ENCODE measurements at places on chromosomes 1 and 21. TPM values are rescaled to one million over a fixed set of nuclear protein-coding genes. Genes with fewer than 3 reads are reported as not detected.

- DNase-seq: no peak
Observed at GRCh38 chr1:198530953-198531352, 9.5 kb downstream of the ATP6V1G3 start.

DNA sequence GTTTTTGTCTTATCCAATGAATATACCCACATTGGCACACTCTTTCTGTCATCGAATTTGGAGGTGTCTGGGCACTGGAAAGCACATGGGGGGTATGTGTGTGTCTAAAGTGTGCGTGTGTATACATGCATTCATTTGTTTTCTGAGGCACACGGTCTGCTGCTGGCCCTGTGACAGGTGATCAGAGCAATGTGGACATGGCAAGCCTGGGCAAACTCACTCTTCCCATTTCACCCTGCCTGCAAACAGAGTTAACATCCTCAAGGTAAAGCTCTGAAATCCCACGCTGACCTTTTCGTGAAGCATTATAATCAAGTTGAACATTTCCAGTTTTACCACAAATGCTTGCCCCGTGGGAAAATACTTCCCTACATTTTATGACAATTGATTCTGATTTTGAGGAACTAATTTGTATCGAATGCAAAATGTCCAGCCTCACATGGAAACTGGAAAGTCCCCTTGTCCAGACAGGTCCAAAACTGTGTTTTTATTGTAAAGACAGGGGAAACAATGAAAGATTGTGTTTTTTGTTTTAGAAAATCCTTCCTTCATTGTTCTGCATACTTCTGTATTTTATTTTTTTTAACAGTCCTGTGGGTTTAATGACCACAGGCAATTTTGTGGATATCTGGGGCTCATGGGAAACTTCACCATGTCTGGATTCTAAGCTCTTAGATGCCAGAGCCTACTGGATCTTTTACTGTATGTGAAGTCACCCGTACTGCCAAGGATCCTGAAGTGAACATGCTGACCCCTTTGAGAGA is 160.9 kb downstream of the PBX1 start:
- no peak for DNase-seq

DNA sequence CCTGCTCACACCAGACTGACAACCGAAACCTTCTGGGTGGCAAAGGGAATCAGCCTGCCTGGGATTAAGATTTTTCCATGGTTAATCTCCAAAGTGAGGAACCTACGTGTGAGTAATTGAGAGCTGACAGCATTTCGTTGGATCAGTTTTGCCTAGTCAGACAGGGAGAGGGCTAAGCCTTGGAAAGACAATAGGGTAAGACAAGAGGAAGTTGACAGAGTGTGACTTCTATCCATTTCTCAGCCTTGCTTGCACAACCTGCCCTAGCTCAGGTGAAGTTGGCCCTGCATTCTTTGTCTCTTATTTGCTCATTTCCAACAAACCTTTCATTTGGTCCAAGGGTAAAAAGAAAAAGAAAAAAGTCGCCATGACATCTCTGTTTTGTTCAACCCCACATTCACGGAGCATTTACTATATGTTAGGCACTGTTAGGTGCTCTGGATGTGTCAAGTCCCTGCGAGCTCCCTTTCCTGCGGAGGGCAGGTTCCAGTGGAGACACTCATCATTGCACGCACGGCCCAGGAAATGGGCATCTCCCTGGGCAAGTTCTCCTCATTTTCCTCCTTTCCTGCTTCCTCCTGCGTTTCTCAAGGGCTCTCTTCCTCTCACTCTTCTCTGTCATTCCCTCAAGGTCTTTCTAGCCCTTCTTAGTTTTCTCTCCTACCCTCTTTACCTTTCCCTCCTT is 23.3 kb downstream of the KIRREL1 start:
- DNase-seq: no peak

Gene FAM163A
- total RNA-seq: 0.32 TPM

Gene FCER1G
- total RNA-seq: 43.9 TPM

Measured in mucosa of descending colon (tissue), 3 donors.